ENCODE measurements at places on chromosomes 6 and 20. TPM values are rescaled to one million over a fixed set of nuclear protein-coding genes. Genes with fewer than 3 reads are reported as not detected.

DNA sequence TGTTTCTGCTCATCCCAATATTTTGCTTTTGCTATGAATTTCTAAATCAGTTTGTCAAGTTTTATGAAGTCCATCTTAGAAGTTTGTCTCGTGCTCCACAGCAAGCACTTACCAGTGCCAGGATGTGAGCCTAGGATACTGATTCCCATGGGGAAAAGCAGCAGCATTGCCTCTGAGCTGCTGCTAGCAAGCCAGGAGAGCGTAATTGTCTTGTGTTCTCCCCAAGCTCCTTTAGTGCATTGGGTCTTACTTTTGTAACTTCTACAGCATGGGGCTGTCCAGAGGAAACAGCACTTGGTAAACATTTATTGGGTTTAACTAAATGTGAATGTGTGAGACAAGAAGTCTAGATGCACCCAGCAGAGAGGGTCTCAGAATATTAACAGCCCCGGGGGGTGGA is 76.1 kb downstream of the RNF182 start:
- no peak for DNase-seq

The RREB1 gene
- 18.1 TPM for polyA plus RNA-seq

DNA sequence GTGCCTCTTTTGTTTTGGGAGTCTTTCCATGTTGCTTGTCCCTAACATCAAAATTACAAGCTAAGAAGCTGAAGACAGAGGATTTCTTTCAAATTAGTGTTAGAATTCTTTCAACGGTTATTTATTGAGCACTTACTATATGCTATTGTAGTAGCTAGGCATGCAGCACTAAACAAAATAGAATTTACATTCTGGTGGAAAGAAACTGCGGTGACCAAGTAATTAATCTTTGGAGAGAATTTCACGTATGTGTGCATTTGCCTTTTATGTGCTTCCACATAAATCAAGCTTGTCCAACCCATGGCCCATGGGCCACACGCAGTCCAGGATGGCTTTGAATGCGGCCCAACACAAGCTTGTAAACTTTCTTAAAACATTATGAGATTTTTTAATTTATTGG is 33.0 kb upstream of the DUSP22 start:
- no peak for DNase-seq

- no peak for DNase-seq
Measured at GRCh38 chr20:60063739-60064380, 105.6 kb downstream of the CDH26 start.

DNA sequence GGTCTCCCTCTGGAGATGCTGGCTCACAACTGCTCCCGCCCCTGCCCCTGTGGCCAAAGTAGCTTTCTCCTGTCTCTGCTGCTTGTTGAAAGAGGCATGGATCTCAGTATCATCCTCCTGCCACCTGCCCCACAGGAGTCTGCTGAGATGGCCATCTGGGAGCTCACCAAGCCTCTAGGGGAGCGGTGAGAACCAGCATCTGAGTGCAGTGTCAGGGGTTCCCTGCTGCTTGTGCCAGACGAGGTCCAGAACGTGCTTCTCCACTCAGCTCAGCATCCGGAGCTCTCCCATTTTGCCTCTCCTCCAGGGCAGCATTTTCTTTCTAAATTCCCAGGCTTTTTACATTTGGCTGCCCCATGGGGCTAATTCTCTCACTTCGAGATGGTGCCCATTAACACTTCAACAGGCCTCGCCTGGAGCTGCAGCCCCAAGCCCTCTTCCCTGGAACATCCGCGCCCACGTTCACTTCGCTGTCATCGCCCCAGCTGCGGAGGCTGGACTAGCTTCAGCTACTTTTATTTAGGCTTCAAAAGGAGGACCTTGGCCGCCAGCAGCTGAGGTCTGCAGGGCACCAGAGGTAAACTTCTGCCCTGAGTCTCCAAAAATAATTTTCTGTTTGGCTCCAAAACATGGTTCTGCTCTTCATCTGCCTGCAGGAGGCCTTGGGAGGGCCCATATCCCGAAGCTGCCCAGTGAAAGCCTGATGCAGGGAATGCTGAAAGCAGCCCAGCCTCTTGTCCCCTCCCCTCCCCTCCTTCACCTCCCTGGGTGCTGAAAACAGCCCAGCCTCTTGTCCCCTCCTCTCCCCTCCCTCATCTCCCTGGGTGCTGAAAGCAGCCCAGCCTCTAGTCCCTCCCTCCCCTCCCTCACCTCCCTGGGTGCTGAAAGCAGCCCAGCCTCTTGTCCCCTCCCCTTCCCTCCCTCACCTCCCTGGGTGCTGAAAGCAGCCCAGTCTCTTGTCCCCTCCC is 25.2 kb upstream of the MLN start:
- DNase-seq = no peak

GRCh38 chr6:156879186-156879585 is 102.0 kb downstream of the ARID1B start:
- DNase-seq = no peak

The PGK2 gene
- not detected for polyA plus RNA-seq

The MRPS10 gene
- 37.3 TPM for polyA plus RNA-seq

GRCh38 chr6:68654134-68654533 is 19.1 kb downstream of the ADGRB3 start:
- DNase-seq = no peak

- no peak for DNase-seq
Measured at GRCh38 chr20:49712118-49712517, 1.6 kb downstream of the B4GALT5 start.

- no peak for DNase-seq
Measured at GRCh38 chr6:132304891-132305305, 96.4 kb downstream of the MOXD1 start.

The UBE2C gene
- 27.1 TPM for polyA plus RNA-seq

The SERPINB6 gene
- 80.5 TPM for polyA plus RNA-seq

DNA sequence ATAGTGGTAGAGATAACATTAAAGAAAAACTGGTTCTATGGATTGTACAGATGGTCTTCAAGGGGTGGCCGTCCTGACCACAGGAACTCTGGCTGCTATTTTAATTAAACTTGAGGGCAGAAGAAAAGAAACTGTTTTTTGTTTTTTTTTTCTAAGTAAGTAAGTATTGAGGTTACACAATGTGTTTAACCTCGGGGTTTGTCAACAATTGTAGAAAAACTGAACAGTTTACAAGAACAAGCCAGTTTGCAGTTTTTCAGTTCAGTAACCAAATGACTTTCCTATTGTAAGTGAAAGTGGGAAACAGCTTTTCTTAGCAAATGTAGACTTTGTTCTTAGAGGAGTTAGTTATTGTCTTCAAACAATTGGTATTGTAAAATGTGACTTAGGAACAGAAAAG is 77.0 kb downstream of the PLCB1 start:
- DNase-seq = no peak

GRCh38 chr20:50928469-50928868 is 2.8 kb downstream of the ADNP start:
- DNase-seq = no peak

The CENPW gene
- 8.7 TPM for polyA plus RNA-seq

The PCSK2 gene
- 0.20 TPM for polyA plus RNA-seq

DNA sequence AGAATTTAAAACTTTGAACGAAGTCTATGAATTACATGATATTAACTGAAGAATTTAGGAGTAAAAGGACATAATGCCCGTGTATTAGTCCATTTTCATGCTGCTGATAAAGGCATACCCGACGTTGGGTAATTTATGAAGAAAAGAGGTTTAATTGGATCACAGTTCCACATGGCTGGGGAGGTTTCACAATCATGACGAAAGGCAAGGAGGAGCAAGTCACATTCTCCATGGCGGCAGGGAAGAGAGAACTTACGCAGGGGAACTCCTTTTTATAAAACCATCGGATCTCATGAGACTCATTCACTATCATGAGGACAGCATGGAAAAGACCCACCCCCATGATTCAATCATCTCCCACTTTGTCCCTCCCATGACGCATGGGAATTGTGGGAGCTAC is 210.6 kb downstream of the CD83 start:
- no peak for DNase-seq

DNA sequence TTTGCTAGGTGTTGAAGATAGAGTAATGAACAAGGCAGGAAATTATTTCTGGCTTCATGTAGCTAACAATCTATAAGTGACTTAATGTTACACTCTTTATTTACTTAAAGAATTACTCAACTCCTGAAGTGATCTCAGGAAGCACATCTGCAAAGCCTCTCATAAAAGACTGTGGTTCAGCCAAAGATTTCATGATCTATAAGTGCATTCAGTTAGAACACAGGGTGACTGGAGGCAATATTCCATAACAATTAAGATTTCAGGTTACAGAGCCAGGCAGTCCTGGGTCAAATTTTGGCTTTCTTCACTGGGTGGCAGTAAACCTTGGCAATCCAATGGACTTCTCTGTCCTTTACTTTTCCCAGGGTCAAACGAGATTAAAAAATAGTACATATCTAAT is 204.0 kb downstream of the TPBG start:
- DNase-seq = no peak

DNA sequence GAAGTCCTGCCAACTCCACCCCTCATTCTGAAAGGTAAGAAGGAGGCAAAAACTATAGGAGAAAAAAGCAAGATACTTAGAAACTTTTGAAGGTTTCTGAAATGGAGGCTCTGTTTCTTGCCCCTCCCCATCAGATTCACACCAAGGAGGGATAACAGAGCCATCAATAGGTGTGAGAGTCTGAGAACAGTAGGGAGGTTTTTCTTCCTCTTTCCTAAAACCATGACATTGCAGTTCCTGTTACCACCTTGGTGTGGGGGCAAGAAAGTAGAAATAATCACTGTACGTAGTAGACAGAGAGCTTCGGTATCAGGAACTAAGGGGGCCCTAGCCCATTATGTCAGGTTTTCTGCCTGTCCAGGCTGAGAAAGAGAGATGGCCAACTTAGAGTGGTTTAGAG is 333.3 kb upstream of the SYNCRIP start:
- no peak for DNase-seq

The SLC17A9 gene
- polyA plus RNA-seq = 0.54 TPM

The RHAG gene
- polyA plus RNA-seq = 0.80 TPM

DNA sequence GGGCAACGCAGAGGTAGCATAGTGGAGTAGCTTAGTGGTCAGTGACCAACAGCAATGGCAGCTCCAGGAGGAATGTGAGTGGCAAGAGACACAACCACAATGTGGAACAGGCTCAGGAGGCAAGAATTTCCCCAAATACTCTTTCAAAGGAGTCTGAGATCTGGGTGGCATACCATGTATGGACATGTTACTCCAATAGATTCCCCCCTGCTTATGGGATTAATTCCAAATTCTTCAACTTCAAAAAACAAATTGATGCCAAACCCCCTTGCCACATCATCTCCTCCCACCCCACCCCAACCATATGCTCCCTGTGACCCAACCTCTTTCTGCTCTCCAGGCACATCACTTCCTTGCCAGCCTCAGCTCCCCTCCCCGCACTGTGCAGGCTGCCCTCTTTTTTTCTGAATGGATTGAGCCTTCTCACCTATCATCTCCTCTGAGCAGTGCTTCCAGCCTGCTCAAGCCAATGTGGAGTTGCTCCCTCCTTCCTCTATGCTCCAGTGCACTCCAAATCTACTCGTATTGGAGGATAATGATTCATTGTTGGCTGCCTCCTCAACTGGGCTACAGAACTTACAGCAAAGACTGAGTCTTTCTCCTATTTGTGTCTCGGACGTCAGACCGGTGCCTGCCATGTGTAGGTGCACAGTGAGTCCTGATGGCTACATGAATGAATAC is 93.0 kb upstream of the CEP85L start:
- DNase-seq = no peak

DNA sequence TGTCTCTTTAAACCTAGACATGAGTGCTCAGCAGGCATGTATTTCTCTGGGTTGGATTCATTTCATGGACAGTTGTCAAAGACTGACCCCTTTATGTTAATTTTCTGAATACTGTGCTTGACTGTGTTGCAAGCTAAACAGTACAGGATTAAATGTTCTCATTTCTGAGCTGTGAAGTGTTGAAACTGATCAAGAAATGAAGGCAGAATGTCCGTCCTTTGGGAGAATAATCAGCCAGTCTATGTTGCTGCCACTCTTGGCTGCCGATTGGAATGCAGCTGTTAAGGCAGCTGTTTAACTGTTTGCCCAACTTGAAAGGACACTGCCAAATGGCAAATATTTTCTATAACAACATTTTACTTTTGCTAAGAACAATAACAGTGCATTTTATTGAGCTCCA is 87.3 kb downstream of the CEP57L1 start:
- DNase-seq = peak; percentile 29

The HRH3 gene
- 2.9 TPM for polyA plus RNA-seq

The DNMT3B gene
- polyA plus RNA-seq = 3.7 TPM

DNA sequence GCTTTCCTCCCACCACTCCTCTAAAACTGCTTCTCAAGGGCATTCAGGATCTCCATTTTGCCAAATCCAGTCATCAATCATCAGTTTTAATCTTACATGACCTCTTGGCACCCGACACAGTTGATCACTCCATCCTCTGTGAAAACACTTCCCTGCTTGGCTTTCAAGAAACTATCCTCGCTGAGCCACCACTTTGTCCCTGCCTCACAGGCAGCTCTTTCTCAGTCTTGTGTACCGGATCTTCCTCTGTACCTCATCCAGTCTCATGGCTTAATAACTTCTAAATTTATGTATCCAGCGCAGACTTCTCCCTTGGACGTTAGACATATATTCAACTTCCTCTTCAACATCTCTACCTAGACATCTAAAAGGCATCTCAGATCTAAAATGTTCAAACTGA is 89.9 kb downstream of the BTBD9 start:
- no peak for DNase-seq

GRCh38 chr6:169092375-169092774 is 161.3 kb downstream of the THBS2 start:
- DNase-seq = no peak

GRCh38 chr20:10958279-10958678 is 284.5 kb upstream of the JAG1 start:
- DNase-seq = no peak

The VWA7 gene
- polyA plus RNA-seq = 2.9 TPM

The DDX39B gene
- 368 TPM for polyA plus RNA-seq

- DNase-seq = no peak
Measured at GRCh38 chr6:159217595-159218275, 48.5 kb downstream of the FNDC1 start.

The FAM209A gene
- not detected for polyA plus RNA-seq

DNA sequence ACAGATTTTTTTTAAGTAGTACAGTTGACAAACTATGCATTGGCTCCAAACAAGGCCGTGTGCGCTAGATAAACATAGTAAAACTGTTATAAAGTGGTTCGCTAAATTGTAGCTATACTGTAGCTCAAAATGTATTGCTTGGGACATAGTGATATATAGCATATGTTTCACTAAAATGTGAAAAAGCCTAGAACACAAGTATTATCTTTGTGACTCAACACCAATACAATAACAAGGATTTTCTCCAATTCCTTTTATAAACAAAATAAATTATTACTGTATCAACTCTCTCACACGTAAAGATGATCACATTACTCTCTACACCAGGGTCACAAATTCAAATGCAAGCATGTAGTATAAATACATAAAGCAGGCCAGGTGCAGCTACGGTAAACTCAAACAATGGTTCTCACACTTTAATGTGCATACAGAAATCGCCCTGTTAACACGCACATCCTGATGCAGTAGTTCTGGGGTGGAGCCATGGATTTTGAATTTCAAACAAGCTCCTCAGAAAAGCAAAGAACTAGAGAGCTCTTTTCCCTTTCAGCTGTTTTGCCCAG is 214.6 kb downstream of the GMDS start:
- no peak for DNase-seq

The RBM24 gene
- polyA plus RNA-seq = 348 TPM

Data from forelimb muscle (tissue), 1 donor.